ENCODE measurements at places on chromosomes 11 and 22. TPM values are rescaled to one million over a fixed set of nuclear protein-coding genes. Genes with fewer than 3 reads are reported as not detected.

The C11orf86 gene
- not detected for polyA plus RNA-seq

DNA sequence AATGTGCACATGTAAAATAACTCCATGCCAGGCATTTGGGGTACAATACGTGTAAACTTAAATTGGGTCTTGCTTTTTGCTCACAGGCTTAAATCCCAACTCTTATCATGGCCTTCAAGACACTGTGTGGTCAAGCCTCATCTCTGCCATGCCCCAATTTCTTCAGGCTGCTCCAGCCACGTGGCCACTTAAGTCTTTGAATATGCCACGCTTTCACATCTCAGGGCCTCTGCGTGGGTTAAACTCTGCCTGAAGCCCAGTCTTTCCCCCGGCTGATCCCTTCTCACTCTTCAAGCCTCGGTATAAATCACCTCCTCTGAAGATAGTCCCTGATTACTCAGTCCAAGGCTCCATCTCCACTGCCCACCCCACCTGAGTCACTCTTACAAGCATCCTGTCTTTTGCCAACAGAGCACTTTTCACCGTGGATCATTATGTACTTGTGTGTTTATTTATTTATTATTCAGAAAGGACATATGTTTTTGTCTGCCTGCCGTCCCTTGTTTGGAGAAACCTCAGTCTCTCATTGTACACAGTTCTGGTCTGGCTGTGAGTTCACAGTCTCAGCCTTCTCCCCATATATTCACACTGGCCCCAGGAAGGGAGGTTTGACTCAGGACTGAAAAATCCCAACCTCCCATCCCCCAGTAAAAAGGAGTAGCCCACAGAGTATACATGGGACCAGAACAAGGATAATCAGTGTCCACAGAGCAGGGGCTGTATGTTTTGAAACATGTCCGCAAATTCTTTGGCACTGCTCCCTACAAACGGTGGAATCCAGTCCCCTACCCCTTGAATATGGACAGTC lies 344.7 kb downstream of the MN1 start:
- no peak for DNase-seq

DNA sequence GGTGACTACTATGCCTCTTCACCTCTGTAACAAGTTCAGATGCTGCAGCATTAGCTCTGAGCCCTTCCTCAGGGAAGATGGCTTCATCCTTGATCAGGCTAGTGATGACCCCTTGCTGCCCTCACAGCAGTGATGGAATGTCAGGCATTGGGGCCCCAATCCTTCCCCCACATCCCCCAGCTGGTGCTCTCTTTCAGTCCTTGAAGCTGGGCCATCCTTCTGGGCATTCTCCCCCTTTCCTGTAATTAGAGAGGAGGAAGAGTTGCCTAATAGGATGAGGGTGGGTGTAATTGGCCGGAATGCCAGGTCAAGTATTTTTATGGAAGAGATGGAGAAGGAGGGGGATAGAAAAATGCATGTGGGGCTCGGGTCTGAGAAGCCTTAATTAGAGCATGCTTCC lies 62.6 kb downstream of the TRAF6 start:
- no peak for DNase-seq

The RPL3 gene
- polyA plus RNA-seq = 3,603 TPM

DNA sequence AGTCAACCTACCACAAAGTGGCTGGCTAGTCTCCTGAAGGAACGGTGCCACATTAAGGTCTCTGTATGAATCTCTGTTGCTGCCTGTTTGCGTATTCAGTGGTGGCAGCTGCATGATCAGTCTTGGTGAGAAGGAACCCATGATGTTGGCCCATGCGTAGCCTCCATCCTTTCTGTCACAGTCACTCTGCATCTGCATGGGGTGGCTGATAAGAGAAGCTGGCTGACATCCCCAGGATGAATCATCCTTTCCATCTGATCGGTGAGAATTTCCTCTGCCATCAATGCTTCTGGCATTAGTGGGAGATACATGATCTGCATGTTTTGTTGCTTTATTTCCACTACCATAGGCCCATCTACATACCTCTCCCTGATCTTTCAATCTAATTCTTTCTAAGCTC lies 199.0 kb upstream of the NECTIN1 start:
- DNase-seq = no peak

DNA sequence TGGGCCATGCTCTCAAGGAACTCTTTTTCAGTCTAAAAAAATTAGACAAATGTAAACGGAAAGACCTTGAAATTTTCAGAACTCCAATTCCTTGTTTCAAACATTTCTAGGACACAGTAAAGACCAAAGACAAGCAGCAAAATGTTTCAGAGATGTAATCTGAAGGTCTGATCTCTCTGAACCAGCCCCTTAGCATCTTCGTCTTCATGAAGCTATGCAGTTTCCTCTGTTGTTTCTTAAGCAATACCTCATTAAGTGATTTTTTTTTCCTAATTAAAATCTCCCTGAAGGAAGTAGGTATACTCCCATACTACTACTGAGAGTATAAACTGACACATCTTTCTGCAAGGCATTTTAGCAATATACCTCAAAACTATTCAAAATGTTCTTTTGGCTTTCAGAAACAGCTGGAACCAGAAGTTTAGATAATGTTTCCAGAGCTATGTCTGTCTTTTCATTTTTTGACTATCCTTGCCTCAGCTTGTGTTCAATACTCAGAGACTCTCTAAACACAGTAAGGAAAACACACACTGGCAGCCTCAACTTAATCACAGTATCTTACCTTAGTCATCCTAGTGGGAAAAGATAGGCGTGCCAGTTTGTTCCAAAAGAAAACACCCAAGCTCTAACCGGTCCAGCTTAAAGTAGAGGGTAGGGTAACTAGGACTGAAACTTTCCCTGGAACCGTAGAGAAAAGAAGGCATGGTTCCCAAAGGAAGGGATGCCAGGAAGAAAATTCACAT lies 25.1 kb downstream of the SBF2 start:
- DNase-seq = no peak

- DNase-seq = no peak
Observed at GRCh38 chr11:93820847-93821246, 29.6 kb downstream of the VSTM5 start.

The MB gene
- polyA plus RNA-seq = 301 TPM

DNA sequence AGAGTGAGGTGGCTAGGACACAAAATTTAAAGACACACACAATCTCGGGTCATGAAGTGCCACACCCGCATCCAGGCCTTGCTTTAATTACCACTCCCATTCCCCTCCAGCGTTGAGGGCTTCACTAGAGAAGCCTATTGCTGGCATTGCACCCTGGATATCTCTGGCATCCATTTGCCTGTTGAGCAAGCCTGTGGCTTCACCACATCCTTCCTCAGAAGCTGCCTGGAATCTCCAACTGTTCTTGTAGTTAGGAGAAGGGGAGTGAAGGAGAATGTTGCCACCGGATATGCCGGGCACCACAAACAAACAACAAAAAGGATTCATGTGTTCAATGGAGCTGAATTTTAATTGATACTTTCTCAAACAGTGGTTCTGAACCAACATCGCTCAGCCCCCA lies 34.4 kb upstream of the RCN1 start:
- no peak for DNase-seq

DNA sequence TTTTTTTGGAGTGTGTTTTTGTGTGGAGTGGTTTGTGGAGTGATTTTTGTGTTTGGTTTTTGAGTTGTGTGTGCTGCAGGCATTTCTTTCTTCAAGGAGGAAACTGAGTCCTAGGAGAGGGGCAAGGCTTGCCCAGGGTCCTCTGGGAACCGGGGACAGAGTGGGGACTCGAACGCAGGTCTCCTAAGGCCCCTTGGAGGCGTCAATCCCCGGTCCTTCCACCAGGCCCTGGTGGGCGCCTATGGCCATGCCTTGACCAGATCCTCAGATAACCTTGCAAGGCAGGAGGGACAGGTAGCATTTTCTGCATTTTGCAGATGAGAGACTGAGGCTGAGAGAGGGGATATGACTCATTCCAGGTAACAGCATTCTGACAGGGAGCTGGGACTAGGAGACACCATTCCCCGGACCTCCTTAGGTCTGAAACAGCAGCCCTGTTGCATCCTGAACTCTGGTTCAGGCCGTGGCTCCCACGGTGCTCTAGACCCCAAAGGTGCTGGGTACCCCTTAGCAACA lies 39.1 kb downstream of the MYO7A start:
- DNase-seq = no peak

The RIMBP3C gene
- polyA plus RNA-seq = 1.3 TPM

DNA sequence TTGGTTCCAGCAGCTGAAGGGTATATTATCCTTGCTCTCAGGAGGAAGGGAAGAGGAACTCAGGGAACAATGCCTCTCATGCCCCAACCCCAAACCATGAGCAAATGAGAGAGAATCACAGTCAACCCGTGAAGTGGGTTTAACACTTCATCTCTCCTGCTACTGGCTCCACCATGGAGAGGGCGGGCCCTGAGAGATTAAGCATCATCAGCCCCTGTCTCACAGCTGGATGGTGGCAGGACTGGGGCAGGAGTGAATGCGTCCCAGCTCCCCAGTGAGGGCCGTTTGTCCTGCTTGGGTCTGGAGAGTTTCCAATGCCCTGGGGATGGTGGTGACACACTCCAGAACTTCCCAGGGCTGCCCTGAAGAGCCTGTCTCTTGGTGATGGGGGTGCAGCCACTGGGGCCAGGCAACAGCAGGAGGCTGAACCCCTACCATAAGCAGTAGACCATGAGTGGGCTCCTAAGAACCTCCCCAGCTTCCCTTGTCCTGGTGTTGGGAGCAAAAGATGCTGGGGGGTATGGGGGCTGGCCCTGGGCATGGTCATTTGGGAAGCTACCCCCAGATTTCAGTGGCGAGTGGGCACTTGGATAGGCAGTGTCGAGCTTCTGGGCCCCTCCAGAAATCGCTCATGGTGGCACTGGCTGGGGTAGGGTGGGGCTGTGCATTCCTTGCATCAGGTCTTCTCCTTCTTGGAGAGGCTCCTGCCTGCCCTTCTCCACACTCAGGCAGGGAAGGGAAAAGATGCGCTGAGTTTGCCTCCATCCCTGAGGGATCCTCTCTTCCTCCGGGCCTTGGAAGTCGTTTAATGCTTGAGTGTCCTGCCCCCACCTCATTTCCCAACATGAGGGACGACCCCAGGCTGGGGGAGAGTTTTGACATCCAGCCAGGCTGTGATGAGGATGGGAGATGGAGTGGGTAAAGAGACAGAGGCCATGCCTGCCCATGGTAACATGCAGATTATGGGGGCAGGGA lies 157.5 kb downstream of the ST3GAL4 start:
- DNase-seq = no peak

- DNase-seq = no peak
Observed at GRCh38 chr11:81005595-81005994, 1564.8 kb upstream of the TENM4 start.

- peak; percentile 89 for DNase-seq
Observed at GRCh38 chr22:27844656-27845591, 43.4 kb upstream of the MN1 start.

GRCh38 chr11:75384438-75385080 lies 14.8 kb upstream of the RPS3 start:
- DNase-seq = peak; percentile 74

The DGCR6 gene
- polyA plus RNA-seq = 72.6 TPM

GRCh38 chr11:76512851-76513653 lies 68.2 kb downstream of the EMSY start:
- DNase-seq = peak; percentile 48

DNA sequence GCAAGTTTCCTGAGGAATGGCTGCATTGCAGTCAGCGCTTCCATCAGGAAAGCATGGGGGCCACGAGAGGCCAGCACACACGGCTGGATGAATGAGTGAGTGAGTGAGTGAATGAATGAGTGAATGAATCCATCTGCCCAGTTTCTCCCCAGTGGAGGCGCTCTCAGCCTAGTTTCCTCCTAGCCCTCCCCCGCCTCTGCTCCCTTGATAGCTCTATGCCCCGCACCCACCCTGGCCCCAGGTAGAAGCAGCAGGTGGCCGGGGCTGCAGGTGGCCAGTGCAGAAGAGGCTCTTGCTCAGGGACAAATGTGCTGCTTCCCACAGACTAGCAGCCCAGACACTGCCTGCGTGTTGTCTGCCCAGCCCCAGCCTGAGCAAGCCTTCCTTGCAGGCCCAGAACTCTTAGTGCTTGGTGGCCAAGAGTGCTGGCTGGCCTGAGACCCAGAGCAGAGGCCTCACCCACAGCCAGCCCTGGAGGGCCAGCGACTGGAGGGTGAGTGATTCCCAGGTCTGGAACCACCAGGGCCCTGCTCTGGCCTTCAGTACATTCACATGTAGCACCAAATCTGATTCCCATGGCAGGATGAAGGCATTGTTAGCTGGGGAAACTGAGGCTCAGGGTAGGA lies 31.1 kb upstream of the PDGFB start:
- DNase-seq = no peak

The ISX gene
- 0.52 TPM for polyA plus RNA-seq

GRCh38 chr11:30735946-30736345 lies 149.8 kb upstream of the MPPED2 start:
- no peak for DNase-seq

The OR51F2 gene
- not detected for polyA plus RNA-seq

- DNase-seq = no peak
Observed at GRCh38 chr22:44200855-44201550, 20.3 kb downstream of the PARVG start.

DNA sequence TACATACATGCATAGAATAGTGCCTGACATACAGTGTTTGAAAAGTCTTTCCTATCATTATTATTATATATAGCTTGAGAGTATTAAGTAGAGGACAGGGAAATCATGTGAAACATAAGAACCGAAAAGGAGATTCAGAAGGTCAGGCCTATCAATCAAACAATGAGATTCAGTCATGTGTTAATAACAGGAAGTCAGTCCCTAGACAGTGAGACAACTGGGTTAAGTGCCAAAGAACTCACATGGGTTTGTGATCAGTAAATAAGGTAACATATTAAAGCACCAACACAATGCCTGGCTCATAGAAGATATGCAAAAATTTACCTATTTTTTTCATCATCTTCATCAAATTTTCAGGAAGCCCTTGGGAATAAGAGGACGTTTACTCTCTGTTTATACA lies 174.3 kb upstream of the FAT3 start:
- no peak for DNase-seq

DNA sequence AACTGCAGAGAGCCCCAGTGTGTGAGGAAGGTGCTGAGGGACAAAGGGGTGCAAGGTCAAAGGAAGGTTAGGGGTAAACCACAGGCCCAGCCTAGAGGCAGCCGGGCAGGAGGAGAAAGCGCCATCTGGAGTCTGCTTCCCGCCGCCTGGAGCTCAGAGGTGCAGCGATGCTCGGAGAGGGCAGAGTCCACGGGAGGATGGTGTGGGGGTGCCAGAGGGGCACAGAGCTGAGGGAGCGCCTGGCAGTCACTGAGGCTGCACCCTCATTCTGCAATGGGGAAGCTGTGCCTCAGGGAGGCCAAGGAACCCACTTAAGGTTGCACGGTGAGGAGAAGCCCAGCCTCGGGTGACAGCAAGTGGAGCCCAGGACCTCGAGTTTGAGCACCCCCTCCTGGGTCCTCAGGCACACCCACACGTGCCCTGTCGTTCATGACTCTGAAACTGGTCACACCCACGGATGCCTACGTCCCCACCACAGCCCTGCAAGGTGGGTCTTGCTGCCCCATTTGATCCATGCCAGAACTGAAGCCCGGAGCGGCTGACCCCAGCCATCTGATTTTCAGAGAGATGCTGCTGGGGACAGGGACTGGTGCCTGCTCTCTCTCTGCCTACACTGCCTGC lies 1.6 kb downstream of the IL2RB start:
- DNase-seq = no peak

DNA sequence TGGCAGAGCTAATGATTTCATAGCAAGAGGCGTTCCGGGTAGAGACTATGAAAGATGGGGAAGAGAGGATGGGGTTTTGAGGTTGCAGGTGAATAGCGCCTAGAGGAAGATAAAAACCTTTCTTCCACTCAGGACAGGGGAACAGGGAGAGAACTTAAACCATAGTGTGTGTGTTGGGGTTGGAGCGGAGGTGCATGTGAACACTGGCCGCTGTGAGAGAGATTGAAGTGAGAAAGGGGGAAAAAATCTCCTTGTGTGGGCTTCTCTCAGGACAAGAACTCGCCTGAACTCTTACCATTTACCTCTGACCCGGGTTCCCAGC lies 3.4 kb downstream of the BSX start:
- no peak for DNase-seq

The ADORA2A gene
- polyA plus RNA-seq = 11.3 TPM

- no peak for DNase-seq
Observed at GRCh38 chr11:3934658-3935057, 79.2 kb downstream of the STIM1 start.
